ENCODE measurements at places on chromosomes 12 and 14.

GRCh38 chr12:108075561-108075960 is 53.5 kb upstream of the WSCD2 start:
- DNase-seq: no peak

- no peak for DNase-seq
Measured at GRCh38 chr12:96878704-96879103, 28.4 kb upstream of the NEDD1 start.

GRCh38 chr14:19878029-19878642 is 3.2 kb downstream of the OR4K2 start:
- no peak for DNase-seq

DNA sequence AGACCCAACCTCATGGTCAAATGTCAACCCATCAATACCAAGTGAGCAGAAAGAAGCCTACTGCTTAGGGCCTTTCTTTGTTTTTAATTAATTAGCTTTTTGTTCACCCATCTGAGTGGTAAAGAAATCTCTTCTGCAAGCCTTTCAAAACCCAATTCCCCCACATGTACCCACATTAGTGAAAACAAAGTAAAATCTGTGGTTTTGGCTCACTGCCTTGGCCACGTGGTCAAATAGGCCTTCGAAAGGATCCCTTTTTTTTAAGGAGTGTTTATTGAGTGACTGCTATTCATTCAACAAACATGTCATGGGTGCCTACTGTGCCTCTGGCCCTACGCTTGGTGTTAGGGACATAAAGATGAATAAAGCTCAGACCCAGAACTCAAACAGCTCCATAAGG is 160.1 kb downstream of the NUAK1 start:
- no peak for DNase-seq

- no peak for DNase-seq
Measured at GRCh38 chr14:81831128-81831820, 297.6 kb upstream of the SEL1L start.

DNA sequence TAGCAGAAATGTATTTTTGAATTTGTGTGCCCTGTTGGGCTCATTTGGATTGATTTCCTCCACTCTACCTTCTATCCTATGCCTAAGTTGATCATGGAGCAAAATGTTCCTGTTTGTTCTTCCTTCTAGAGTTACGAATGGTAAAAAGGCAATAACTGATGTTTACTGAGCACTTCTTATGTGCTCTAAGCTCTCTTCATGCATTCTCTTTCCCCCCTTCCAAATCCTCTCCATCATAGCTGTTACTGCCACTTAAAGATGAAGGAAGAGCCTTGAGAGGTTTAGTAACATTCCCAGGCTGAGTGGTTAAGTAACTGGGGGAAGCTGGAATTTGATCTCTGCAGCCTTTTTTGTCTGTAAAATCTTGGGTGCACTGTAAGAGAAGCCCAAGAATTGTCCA is 60.1 kb downstream of the CHST11 start:
- no peak for DNase-seq

- no peak for DNase-seq
Measured at GRCh38 chr12:127811988-127812387, 455.0 kb upstream of the TMEM132C start.

DNA sequence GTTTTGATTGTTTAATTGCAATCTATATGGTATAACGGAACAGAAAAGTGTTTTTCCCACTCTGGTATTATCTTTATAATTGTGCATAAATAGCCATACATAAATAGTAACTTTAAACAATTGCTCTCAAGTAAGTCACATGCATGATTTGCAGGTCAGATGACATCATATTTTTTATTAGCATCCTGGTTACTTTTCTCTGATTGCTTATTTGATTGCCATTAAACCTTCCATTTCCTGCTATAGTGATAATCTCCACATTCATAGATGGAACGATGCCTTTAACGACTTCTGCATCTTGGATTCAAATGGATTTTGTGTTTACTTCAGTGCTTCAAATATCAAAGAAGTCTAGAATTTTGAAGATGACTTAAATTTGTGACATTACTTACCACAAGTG is 3.5 kb upstream of the KLRK1 start:
- no peak for DNase-seq

GRCh38 chr14:104116756-104117340 is 21.5 kb upstream of the KIF26A start:
- no peak for DNase-seq

DNA sequence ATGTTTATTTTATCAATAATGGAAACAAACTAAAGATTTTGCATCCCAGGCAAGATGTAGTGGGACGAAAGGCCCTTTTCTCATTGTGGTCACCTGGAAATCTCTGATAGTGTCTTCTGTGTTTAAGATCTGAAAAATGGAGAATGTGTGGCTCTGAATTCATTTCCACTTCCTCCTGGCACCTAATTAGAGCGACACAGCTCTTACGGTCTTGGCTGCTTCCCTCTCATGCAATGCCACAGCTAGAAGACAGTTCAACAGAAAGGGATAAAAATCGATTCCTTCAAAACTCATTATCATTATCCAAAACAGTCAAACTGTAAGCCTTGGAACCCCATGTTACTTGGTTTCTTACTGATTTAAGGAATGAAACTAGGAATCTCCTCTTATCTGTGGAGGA is 9.3 kb downstream of the ST8SIA1 start:
- DNase-seq: no peak

GRCh38 chr14:73612339-73613045 is at the start of gene ACOT6:
ACOT6 (plus strand) TSS chr14:73612517; CDS start chr14:73612572, 55 bp downstream.
- DNase-seq: no peak

DNA sequence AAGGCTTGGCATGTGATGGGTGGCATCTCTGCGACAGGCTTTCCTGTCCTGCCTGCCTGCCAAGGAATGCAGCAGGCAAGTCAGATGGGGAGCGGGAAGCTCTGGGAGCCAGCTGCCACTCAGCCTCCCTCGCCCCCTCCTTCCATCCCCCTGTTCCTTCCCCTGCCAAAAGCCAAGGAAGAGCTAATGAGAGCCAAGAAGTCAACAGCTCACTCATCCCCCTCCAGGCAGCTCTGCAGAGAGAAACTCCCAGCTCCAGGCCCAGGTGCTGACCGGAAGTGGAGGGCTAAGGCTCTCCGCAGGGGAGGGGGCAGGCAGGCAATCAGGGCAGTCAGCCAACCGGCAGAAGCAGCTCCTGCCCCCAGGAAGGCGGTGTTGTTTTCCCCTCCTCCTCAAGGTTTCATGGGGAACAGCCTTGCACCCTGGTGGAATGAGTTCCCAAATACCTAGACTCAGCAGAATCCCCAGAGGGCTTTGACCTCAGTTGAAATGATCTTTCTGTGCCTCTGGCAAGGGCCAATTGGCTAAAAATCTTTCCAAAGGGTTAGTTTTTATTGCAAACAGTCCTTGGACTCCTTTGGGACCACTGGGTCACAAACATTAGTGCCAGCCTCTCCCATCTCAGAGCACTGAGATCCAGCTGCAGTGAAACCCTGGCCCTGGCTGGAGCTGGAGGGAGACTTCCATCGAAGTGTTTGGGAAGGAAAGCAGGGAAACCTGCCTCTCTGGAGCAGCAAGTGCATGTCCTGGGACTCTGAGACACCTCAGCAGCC is 349.1 kb downstream of the DPF3 start:
- DNase-seq: no peak

DNA sequence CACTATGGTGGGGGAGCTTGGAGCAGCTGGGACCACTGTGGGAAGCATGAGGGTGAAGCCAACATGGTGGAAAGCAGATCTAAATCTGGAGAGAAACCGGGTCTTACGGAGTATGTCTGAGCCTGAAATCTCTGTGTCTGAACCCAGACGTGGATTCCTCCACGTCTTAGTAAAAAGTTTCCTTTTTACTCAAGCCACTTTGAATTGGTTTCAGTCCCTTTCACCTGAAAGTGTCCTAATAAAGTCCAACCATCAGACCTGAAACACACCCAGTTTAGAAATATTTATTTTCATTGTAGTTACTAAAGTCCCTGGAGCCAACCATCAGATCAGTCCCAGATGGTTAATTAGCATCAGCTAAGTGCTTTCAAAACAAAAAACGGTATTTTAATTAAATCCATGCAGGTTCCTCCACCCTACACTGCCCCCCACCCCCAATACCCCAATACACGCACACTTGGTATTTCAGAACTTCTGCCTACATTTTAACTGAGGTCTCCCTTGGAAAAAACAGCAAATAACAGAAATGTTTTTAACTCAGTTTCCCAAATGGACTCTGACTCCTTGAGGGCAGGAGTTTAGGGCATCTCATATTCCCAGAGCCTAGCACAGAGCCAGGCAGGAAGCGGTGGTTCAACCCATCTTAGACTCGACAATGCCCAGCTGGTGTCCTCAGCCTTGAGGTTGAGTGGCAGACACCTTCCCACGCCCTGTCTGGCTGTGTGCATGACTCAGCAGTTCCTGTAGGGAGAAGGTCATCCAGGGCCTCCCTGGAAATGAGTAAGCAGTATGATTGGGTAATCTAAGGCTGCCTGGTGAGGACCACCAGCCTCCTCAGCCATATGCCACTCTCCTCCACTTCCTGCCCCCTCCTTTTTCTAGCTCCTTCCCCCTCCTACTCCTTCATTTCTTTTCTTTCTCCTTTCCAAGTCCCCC is 175.8 kb downstream of the TTC8 start:
- DNase-seq: peak; percentile 58

- no peak for DNase-seq
Measured at GRCh38 chr14:97592341-97592980, 795.3 kb downstream of the VRK1 start.

GRCh38 chr12:43917896-43918295 is 82.0 kb downstream of the TMEM117 start:
- DNase-seq: no peak

- no peak for DNase-seq
Measured at GRCh38 chr14:102203382-102203781, 63.7 kb downstream of the WDR20 start.

- DNase-seq: no peak
Measured at GRCh38 chr12:2375871-2376270, 323.1 kb downstream of the CACNA1C start.

DNA sequence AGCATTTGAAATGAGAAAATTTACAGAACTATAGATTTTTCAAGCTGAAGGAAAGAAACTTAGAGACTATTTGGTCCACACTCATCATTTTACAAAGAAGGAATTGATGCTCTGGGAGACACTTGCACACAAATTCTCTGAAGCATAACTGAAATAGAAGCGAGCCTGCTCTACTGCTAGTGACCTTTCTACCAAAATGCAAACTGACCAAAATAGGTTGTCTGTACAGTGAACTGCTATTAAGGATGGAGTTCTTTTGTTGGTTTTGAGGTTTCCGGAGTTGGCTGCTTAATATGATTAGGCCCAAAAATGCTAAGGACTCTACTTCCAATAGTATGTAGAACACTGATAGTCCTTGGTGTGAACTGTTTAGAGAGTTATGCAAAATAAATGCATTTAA is 194.9 kb downstream of the PPFIA2 start:
- no peak for DNase-seq

GRCh38 chr14:55221186-55221585 is 29.8 kb upstream of the DLGAP5 start:
- no peak for DNase-seq

DNA sequence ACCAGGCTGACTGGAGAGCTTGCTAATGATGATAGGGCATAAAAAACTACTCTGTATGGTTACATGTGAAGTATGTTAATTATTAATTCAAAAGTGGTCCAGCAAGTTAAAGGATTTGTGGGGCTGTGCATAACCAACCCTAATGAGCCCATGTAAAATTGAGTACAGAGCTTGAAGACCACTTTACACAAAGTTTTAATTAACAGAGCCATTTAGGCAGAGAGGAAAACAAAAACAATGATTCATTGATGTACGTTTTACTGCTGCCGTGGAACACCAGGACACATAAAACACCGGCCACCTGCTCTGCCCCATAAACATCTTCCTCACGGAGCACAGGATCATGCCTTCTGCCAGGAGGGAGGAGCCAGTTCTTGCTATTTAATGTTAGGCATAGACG is 83.5 kb downstream of the RIMBP2 start:
- no peak for DNase-seq

GRCh38 chr12:1053690-1054089 is 62.7 kb downstream of the ERC1 start:
- no peak for DNase-seq

DNA sequence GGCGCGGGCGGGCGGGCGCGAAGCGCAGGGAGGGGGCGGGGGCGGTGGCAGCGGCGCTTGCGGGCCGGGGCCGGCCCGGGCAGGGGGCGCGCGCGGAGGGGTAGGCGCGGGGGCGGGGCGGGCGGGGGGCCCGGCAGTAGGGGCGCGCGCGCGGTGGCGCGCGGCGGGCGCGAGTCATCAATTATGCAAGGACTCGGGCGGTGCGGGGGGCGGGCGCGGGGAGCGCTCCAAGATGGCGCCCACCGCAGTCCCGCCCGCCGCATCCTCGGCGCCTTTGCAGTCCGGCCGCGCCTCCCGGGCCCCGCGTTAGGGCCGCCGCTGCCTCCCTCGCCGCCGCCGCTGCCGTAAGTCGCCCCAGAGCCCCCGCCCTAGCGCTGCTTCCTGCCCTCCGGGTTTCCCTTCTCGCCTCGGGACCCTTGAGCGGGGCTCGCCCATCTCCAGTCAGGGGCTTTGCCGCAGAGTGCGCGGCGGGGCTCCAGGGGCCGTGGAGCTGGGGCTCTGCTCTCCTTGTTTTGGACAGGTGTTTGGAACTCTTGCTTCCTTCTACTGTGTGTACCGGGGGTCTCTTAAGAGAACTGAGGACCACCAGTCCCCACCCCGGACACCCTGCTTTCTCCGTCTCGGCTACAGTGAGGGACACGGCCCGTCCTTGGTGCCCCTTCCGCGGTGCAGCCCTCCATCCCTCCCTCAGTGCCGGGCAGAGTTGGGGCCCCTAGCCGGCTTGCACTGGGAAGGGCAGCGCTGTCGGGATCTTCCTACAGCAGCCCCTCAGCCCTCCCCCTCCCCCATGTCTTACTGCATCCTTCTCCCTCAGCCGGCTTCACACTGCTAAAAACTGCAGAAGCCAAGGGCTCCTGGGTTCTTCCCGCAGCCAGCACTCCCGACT is at the start of gene SCN8A:
TSS of gene SCN8A (plus strand) at position 218 of the 886 bp plus-strand sequence. CDS start 71,585 bp downstream, outside the sequence.
- no peak for DNase-seq

DNA sequence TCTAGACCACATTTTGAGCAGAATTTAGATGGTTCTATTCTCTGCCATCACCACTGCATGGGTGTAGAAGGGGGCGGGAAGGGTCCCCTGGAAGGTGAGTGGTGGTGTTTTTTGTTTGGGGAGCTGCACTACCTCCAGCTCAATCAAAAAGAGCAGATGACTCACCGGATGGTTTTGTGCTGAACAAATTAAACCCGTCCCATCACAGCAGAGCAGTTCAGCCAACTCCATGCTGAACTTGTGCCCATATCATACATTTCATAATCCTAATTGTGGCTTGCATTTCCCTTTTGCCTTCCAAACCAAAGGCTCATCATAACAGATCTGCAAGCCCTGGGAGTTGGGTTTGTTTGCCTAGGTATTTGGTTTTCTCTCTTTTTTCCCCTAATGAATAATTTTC is 53.0 kb upstream of the RPH3A start:
- no peak for DNase-seq

- no peak for DNase-seq
Measured at GRCh38 chr14:61498811-61499210, 177.4 kb downstream of the PRKCH start.

DNA sequence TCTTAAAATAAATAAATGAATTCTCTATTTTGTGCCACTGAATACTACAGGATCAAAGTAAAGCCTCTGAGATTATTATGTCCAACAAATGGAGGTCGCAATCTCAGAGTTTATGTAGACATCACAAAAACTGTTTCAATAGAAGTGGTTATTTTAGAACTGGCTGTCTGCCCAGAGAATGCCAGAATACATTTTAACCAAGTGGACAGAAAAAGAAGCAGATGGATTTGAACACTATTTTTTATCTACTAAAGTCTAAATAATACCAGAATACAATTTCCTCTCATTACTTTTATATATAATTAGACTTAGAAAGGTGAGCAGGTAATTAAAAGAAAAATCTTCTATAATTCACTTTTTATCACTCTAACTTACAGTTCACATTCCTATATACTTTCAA is 118.3 kb downstream of the MED13L start:
- no peak for DNase-seq

GRCh38 chr14:103086771-103087342 is 2.8 kb downstream of the LBHD2 start:
- DNase-seq: no peak
